Activated T-helper 17 cell treated with anti-CD3 and anti-CD28 coated beads, Interleukin-2, amount 50 U/mL, for 72 hours (primary cell): ENCODE measurements at places on chromosomes 7 and 10. TPM values are rescaled to one million over a fixed set of nuclear protein-coding genes. Genes with fewer than 3 reads are reported as not detected.

BMPER gene
- total RNA-seq: not detected

IGF2BP3 gene
- total RNA-seq: 0.42 TPM

ACBD5 gene
- total RNA-seq: 27.4 TPM

VWA2 gene
- not detected for total RNA-seq

DNA sequence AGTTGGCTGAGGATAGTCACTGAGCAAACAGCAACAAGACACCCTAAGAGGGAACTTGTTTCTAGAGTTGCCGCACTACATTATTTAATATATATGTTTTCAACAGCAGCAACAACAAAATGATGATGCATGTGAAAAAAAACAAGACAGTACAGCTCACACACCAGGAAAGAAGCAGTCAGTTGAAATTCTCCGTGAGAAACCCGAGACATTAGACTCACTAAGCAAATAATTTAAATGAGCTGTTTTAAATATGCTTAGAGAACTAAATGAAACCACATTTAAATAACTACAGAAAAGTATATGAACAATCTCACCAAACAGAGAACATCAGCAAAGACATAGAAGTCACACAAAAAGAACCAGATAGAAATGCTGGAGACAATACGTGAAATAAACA lies 426.3 kb upstream of the PFKP start:
- ATAC-seq: no peak

- ATAC-seq: no peak
These were observed 2.1 kb downstream of the RET start for GRCh38 chr10:43078986-43079273.

DNA sequence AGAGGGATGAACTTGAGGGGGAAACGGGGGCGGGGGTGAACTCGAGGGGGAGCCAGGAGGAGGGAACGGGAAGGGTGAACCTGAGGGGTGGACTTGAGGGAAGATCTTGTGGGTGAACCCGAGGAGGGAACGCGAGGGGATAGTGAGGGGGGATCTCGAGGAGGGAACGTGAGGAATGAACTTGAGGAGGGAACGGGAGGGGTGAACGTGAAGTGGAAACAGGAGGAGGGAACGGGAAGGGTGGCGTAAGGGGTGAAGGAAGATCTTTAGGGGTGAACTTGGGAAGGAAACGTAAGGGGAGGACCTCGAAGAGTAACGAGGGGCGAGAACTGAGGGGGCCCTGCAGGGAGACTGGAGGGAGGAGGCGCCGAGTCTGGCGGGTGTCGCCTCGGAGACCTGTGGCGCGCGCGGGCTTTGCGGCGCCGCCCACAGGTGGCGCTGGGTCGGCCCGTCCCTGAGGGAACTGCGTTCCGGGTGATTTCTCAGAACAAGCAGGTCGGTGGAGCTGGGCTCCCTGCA lies 651 bp downstream of the MYO3A start:
- no peak for ATAC-seq

DNA sequence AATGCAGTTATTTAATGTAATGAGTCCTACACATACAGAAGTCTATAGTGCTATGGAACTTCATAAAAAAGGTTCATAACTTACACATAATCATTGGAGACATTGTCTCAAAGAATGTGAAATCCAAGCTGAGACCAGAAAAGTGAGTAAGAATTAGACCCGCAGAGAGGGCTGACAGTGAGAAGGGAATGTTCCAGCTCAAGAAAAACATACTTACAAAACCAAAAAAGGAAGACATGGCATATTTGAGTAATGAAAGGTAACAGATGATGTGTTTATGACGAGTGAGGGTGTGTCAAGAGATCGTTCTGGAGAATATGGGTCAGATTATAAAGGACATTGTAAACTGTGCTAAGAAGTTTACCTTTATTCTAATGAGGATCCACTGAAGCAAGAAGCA lies 566.5 kb downstream of the ATRNL1 start:
- ATAC-seq: no peak

- peak; percentile 2 for ATAC-seq
These were observed 904 bp downstream of the R3HCC1L start for GRCh38 chr10:98135222-98135899.

GRCh38 chr10:511101-511848 lies 178.2 kb downstream of the DIP2C start:
- ATAC-seq: peak; percentile 90

- ATAC-seq: no peak
These were observed 760 bp downstream of the CBX3 start for GRCh38 chr7:26202019-26202990.
